Thymus (tissue), 14 donors: ENCODE measurements at places on chromosomes 2 and 18. TPM values are rescaled to one million over a fixed set of nuclear protein-coding genes. Genes with fewer than 3 reads are reported as not detected.

DNA sequence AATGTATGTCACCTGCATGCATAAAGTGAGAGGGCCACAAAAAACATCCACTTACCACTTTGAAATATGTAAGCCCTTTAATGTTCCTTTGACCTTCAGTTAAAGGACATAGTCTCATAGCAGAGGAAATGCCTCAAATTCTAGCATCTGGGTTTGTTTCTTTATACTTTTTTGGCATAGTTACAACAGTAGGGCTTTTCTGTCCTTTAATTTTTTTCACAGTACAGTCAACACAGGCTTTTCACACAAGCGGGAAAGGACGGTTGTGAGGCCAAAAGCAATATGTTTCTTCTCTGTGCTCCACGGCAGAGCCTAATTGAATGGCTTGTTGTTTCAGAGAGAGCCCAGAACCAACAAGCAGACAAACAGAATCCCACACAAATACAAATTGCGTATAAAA lies 57.6 kb downstream of the CRIM1 start:
- DNase-seq, result no peak
- no peak overlapping the region for H3K4me3 ChIP-seq
- H3K27ac ChIP-seq, result no peak overlapping the region
- H3K4me1 ChIP-seq, result peaks cover 3% of the 10 kb centered on the region

- peaks cover 4% of the 10 kb centered on the region for H3K4me1 ChIP-seq
- DNase-seq, result no peak
- no peaks in the 10 kb centered on the region for H3K27me3 ChIP-seq
- H3K36me3 ChIP-seq, result no peaks in the 10 kb centered on the region
Observed at GRCh38 chr2:101818531-101819451, 121.3 kb downstream of the MAP4K4 start.

GRCh38 chr2:241509155-241509784 lies 886 bp upstream of the STK25 start:
- H3K4me1 ChIP-seq, result peaks cover 17% of the 10 kb centered on the region
- H3K4me3 ChIP-seq, result peak overlapping the region; percentile 90
- no peaks in the 10 kb centered on the region for H3K36me3 ChIP-seq
- H3K27me3 ChIP-seq, result peaks cover 19% of the 10 kb centered on the region
- no peak for DNase-seq

DNA sequence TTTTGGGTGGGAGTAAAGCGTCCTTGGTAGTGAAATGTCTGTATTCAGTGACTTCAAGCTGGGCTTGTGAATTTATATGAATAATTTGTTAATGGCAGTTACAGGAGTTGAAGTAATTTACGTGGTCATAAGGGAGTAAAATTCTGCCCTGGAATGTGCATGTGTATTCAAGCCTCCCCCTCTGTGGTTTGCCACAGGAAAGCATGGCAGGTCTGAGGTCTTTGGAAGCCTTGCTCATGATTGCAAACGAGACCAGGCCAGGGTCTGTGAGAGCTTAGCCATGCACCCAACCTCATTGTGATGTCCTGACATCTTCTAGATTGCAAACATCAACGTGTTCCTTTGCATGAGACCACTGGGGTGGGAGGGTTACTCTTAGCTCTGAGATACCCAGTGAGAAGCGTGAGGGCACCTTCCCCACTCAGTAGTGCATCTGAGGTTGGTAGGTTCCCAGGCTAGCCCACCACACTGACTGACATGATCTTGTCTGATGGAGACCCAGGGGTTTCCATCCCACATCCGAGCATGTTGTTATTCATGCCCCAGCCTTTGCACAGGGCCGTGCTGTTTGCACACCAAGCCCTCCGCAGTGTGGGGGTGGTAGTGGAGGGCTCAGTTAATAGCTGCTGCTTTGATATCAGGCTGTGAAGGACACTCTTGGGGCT lies 216.5 kb downstream of the KLHL29 start:
- no peaks in the 10 kb centered on the region for H3K4me1 ChIP-seq
- no peak overlapping the region for H3K27ac ChIP-seq
- H3K4me3 ChIP-seq, result no peak overlapping the region
- no peak for DNase-seq
- no peaks in the 10 kb centered on the region for H3K27me3 ChIP-seq

Gene SLC9A2
- 0.75 TPM for polyA plus RNA-seq

DNA sequence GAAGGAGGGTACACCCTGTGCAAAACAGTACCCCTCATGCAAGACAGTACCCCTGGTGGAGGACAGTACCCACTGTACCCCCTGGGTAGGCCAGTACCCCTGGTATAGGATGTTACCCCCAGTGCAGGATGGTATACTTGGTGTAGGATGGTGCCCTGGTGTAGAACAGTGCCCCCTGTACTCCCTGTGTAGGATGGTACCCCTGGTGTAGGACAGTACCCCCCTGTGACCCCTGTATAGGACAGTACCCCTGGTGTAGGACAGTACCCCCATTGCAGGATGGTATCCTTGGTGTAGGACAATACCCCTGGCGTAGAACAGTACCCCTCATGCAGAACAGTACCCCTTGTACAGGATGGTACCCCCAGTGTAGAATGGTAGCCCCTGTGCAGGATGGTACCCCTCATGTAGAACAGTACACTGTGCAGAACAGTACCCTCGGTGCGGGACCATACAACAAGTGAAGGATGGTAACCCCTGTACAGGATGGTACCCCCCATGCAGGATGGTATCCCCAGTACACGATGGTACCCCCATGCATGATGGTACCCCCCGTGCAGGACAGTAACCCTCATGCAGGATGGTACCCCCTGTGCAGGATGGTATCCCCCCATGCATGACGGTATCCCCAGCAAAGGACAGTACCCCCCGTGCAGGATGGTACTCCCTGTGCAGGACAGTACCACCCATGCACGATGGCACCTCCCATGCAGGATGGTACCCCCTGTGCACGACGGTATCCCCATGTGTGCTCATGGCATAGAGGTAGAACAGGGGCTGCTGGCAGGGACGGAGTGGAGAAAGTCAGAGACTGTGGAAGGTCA lies 248.0 kb downstream of the DCDC2C start:
- no peak overlapping the region for H3K27ac ChIP-seq
- H3K4me1 ChIP-seq, result no peaks in the 10 kb centered on the region
- H3K36me3 ChIP-seq, result no peaks in the 10 kb centered on the region
- H3K27me3 ChIP-seq, result no peaks in the 10 kb centered on the region

DNA sequence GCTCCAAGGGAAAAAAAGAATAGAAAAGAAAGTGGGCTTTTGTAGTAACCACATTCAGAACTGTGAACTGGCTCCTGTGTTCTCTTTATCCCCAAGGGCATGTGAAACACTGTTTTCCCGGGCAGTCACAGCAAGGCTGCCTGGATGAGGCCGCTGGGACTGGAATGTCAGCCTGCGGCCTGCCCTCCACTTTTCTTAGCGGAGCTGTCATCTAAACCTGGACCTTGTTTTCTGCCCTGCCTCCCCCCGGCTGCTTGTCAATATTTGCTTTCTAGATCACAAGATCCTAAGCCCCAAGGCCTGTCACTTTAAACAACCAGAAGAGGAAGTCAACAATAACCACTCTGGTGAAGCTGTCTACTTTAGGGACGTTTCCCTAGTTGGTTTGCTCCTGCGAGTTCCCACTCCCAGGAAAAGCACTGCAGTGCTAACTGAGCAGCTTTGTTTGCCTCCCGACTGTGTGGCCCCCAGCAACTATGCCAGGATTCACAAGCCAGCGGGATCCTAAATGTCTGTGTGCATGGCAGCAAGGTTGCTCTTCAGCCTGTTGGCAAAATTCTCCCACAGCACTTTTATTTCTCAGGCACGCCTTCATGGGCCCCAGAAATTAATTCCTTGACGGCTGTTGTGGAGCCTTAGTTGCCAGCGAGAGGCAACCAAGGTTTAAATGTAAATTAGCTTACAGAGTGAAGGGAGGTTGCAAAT lies 30.6 kb downstream of the SOWAHC start:
- H3K27ac ChIP-seq, result peak overlapping the region; percentile 12
- H3K4me3 ChIP-seq, result no peak overlapping the region
- no peak for DNase-seq
- no peaks in the 10 kb centered on the region for H3K4me1 ChIP-seq

Gene TDRD15
- polyA plus RNA-seq, result 0.07 TPM

DNA sequence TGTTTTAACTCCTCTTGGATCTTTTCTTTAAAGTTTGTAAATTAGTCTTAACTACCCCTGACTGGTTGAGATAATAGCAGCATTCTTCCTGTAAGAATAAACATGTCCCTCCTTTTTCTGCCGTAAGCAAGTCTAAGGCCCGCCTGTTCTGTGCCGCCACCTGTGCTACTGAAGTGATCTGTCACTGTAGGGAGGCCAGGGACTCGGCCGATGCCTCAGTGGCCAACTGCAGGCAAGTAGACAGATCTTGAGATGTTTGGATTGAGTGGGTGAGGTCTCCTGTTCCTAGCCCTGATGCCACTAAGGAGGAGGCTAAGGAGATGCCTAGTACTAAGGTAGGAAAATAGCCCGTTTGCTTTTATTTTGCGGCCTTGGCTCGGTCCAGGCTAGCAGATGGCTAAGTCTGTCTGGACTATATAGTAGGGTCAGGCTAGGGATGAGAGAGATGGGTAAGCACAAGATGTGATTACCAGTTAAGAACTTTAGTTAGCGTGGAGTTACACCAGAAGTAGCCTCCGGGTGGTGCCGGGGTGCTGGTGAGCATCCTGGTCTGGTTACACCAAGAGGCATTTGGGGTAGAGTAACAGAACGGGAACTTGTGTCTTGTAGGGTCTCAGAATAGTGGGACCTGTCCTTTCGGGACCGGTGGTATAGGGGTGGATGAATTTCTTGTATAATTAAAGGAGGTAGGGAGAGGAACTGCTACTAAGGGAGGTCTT lies 584.2 kb downstream of the SUCLG1 start:
- H3K4me3 ChIP-seq, result no peak overlapping the region
- H3K4me1 ChIP-seq, result no peaks in the 10 kb centered on the region
- H3K36me3 ChIP-seq, result no peaks in the 10 kb centered on the region
- no peaks in the 10 kb centered on the region for H3K27me3 ChIP-seq
- DNase-seq, result no peak
